ENCODE measurements at places on chromosomes 1 and 21. TPM values are rescaled to one million over a fixed set of nuclear protein-coding genes. Genes with fewer than 3 reads are reported as not detected.

The ITSN1 gene
- 65.7 TPM for total RNA-seq

The CNR2 gene
- total RNA-seq: 0.06 TPM

The AIM2 gene
- 2.8 TPM for total RNA-seq

The DCDC2B gene
- total RNA-seq: not detected

The GPX7 gene
- total RNA-seq: 85.6 TPM

The SIM2 gene
- total RNA-seq: not detected

The EXTL2 gene
- total RNA-seq: 72.4 TPM

The OPRD1 gene
- 1.4 TPM for total RNA-seq

The TCHH gene
- 0.06 TPM for total RNA-seq

The PDE4DIP gene
- 131 TPM for total RNA-seq

The OR2T29 gene
- total RNA-seq: not detected

The FCRL5 gene
- not detected for total RNA-seq

The TDRD5 gene
- total RNA-seq: 0.88 TPM

The PGBD5 gene
- 10.8 TPM for total RNA-seq

The PTPRF gene
- 78.1 TPM for total RNA-seq

The ODF2L gene
- total RNA-seq: 74.9 TPM
